ENCODE measurements at places on chromosomes 7 and 10.
A peak's percentile ranks its signal among the peaks of the same experiment; 100 is the strongest.

DNA sequence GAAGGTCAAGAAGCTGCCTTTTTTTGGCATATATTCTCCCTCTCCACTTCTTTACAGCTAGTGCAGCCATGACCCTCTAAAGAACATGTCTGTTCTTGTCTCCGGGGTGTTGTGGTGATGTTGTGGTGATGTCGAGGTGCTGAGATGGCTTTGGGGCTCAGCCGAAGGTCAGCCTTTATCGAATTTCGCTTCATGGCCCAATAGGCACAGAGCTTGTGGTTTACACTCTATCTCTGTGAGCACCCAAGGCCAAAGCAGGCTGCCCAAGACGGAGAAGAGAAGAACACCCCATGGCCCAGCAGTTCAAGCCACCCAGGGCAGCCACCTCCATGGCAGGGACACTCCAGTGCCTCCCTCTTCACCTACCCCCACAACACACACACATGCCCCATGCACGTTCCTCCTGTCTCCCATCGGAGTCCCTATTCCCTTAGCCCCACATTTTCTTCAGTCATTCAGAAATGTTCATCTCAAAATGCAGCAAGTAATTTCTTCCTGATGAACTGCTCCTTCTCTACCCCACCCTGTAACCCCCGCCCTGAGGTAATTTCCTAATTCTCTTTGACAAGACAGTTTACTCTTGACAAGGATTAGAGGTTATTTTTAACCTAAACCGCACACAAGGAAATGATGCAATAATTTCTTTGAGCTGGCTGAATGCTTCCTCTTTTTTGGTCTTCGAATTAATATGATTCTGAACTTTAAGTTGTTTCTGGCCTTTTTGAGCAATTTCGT lies 18.6 kb upstream of the ADRB1 start:
- peak; percentile 55 for DNase-seq

DNA sequence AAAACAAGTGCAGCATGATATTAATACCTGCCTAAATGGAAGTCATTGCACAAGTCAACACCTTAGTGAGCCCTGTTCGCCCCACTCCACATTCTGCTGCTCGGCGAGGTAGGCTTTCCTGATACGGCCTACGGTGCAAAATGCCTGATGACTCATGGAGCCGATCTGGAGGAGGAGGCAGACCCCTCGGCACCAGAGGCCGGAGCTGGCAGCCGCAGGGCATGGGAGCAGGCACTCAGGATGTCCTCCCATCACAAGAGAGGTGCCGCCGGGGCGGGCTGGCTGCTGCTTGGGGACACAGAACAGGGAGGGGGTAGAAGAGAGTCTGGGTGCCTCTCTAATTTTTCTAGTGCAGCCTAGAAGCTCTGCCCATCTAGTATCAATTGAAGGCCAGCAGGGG lies 418.5 kb upstream of the MGMT start:
- no peak for DNase-seq

DNA sequence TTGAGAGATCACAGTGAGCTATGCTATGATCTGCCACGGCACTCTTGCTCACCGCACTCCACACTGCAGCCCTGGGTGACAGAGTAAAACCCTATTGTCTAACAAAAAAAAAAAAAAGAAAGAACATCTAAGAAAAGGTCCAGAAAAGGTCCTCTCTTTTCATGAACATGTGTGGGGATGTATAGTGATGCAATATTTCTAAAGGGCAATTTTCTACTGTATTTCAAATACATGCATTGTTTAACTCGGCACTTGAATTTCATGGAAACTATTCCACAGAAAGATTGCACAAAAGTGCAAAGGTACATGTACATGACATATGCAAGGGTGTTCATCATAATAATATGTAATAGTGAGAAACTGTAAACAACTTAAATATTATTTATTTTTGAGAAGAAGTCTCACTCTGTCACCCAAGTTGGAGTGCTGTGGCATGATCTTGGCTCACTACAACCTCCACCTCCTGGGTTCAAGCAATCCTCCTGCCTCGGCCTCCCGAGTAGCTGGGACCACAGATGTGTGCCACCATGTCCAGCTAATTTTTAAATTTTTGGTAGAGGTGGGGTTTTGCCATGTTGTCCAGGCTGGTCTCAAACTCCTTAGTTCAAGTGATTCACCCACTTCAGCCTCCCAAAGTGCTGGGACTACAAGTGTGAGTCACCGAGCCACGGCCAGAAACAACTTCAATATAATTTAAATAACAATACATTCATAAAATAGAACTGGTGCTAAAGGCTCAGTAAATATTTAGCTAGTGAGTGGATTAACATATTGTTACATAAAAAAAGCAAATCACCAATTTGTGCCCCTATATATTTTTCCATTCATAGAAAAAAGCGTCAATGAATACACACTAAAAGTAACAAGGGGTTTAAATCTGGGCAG lies 1.3 kb upstream of the PPRC1 start:
- DNase-seq = no peak

DNA sequence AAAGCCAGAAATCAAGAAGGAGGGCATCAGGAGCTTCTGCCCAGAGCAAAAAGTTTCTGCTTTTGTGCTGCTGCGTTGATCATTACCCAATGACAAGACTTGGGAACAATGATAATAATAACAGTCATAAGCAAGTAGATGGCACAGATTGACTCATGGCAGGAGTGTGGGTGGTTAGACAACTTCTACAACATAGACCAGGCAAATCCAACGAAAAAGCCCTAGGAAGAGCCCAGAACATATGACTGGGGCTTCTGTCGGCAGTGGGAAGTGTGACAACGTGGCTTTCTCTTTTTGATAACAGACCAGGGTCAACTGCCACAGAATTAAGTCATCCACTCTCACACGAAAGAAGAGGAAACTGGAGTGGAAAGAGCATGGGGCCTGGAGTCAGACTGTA lies 85.4 kb upstream of the TRIL start:
- DNase-seq = no peak

GRCh38 chr7:6652446-6653011 lies 15.4 kb downstream of the ZNF316 start:
- DNase-seq = no peak

DNA sequence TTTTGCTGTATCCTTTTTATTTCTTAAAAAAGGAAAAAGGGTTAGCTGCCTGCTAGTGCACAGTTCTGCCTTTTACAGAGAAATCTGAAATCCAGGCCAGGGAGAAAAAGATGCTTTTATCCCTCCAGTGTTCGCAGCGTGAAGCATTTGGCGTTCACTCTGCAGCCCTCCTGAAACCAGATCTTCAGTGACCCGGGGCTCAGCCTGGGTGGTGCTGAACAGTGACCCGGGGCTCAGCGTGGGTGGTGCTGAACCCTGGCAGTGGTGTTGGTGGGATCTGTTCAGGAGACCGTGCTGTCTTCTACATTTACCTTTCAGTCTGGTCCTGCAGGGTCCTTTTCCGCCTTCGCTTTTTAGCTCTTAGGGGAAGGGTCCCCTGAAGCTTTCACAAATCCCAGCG lies 164.7 kb upstream of the KLF6 start:
- DNase-seq = no peak

DNA sequence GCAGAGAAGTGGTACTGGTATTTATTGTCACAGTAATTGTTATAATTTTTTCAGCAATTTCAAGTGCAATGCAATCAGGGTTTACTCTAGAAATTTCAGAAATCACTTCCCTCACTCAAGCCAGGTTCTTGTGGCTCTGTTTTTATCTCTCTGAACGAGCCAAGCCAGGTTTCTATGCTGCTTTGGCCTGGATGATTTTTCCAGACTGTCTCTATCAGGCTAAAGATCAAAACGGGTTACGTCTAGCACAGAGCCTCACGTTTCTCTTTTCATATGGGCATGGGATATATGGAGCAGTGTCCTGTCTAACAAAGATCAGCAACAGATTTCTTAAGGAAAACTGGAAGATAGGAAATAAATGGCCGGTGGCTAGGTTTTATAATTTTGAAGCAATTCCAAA lies 1105.3 kb downstream of the NRG3 start:
- no peak for DNase-seq

GRCh38 chr10:1737222-1738061 lies at the start of gene ADARB2:
Gene ADARB2, minus strand, starts transcription at chr10:1737525.
- DNase-seq = no peak

Data from GDM1 (cell line).